Activated naive CD8-positive, alpha-beta T cell treated with anti-CD3 and anti-CD28 coated beads, Interleukin-2, amount 50 U/mL, for 24 hours (primary cell): ENCODE measurements at places on chromosomes 5 and 9.

DNA sequence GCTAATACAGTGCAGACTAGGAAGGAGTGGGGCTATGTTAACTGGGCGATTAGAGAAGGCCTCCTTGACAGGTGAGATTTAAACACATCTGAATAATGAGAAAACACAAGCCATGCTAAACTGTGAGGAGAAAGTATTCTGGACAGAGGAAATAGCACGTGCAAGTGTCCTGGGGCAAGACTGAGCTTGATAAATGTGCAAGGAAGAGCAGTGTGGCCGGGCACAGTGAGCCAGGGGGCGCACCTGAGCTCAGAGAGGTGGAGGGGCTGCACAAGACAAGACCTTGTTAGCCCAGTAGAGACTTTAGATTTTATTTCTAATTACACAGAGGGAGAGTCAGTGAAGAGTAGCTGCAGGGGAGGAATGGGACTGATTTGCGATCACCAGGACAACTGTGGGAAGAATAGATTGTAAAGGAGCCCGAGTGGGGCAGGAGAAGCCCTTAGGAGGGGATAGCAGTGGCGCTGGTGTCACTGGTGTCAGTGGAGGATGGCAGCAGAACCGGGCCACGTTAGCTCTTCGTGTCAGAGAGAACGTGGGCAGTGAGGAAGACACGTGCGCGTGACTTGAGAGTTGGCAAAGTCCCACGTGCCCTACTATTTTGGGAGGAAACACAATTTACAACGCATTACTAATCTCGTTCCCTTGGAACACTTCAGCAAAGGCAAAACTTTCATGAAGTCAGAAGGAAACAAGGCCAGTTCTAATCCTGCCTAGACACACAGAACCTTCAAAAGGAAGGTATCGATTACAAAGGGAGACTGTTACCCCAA is 17.9 kb upstream of the C5orf47 start:
- H3K27me3 ChIP-seq: peaks cover 5% of the 10 kb centered on the region
- peaks cover 8% of the 10 kb centered on the region for H3K4me1 ChIP-seq
- DNase-seq: no peak
- H3K36me3 ChIP-seq: no peaks in the 10 kb centered on the region
- H3K4me3 ChIP-seq: no peak overlapping the region
- no peak overlapping the region for H3K27ac ChIP-seq

GRCh38 chr9:82781921-82782392 is 281.0 kb downstream of the RASEF start:
- H3K27me3 ChIP-seq: no peaks in the 10 kb centered on the region
- H3K36me3 ChIP-seq: no peaks in the 10 kb centered on the region
- no peaks in the 10 kb centered on the region for H3K4me1 ChIP-seq
- no peak overlapping the region for H3K4me3 ChIP-seq

DNA sequence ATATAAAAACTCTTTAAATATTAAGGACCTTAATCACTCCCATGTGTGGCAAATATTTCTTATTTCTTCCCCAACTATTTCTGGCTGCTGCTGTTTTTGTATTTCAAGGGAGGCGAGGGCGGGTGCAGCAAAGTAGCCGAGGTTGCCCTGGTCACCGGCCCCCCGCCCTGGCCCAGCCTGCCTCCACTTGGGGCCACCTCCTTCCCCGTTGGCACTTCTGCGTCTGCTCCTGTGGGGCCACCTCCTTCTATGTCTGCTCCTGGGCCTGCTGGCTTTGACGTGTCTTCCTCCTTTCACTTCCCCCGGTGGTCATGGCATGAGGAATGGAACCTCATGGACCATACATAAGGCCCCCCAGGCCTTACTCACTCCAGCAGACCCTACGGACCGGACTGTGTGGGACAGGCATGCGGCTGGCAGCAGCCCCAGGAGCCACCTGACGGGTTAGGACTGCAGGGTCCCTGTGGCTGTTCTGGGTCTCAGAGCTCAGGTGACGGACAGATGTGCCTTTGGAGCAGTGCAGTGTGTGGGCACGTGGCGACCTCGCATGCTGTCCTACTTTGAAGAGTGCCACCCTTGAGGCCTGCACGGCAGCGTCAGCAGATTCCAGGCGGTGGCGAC is 5.8 kb upstream of the ENTPD8 start:
- H3K36me3 ChIP-seq: peaks cover 2% of the 10 kb centered on the region
- no peak for DNase-seq
- no peak overlapping the region for H3K4me3 ChIP-seq

DNA sequence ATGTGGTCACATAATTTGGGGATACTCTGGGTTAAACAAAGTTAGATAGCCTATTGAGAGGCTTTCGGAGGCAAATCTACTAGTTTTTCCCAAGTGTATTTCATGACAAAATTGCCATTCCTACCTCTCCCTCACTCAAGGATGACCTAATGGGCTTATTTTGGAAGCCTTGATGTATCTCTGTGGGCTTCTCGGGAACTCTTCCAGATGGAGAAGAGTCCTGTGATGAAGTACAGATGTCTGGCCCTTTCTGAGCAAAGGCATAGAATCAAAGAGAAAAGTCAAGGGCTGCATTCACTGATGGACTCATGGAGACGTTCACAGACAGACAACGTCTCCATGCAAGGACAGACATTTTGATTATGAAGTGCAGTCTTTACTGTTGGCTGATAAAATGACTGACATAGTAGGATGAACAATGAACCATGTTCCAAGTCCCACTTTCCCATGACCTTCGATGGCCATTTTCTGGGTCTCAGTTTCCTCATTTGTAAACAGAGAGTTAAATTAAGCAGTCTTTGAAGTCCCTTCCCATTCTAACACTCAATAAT is 347.2 kb upstream of the CD180 start:
- no peak for DNase-seq
- H3K4me1 ChIP-seq: peaks cover 16% of the 10 kb centered on the region
- no peaks in the 10 kb centered on the region for H3K27me3 ChIP-seq
- H3K36me3 ChIP-seq: no peaks in the 10 kb centered on the region
- H3K27ac ChIP-seq: no peak overlapping the region
- H3K4me3 ChIP-seq: no peak overlapping the region

- DNase-seq: no peak
- no peaks in the 10 kb centered on the region for H3K36me3 ChIP-seq
- H3K27me3 ChIP-seq: peaks cover 5% of the 10 kb centered on the region
- no peak overlapping the region for H3K4me3 ChIP-seq
Measured at GRCh38 chr9:87213948-87214347, 266.6 kb upstream of the GAS1 start.

DNA sequence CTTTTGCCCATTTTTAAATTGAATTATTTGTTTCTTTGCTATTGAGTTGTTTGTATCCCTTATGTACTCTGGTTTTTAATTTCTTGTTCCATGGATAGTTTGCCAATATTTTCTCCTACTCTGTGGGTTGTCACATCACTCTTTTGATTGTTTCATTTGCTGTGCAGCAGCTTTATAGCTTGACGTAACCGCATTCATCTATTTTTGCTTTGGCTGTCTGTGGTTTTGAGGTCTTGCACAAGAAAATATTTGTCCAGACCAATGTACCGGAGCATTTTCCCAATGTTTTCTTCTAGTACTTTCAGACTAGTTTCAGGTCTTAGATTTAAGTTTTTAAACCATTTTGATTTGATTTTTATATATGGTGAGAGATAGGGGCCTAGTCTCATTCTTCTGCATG is 36.2 kb upstream of the ZNF366 start:
- H3K27ac ChIP-seq: no peak overlapping the region
- no peak overlapping the region for H3K4me3 ChIP-seq
- peaks cover 6% of the 10 kb centered on the region for H3K27me3 ChIP-seq
- H3K36me3 ChIP-seq: no peaks in the 10 kb centered on the region
- no peaks in the 10 kb centered on the region for H3K4me1 ChIP-seq

DNA sequence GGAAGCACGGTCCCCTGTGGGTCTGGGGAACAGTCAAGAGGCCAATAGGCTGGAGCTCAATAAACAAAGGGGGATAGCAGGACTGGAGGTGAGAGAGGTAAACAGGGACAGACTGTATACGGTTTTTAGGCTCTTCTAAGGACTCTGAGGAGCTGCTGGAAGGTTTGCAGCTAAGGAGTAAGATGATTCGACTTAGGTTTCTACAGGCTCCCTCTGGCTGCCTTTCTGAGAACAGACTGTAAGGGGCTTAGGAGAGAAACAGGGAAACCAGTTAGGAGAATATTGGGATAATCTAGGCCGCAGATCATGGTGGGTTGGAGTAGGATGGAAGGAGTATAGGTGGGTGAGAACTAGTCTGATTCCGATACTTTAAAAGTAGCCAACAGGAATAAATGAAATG is 10.4 kb downstream of the CDK5RAP2 start:
- H3K4me3 ChIP-seq: no peak overlapping the region
- DNase-seq: no peak
- no peaks in the 10 kb centered on the region for H3K27me3 ChIP-seq
- H3K36me3 ChIP-seq: peaks cover 30% of the 10 kb centered on the region
- H3K27ac ChIP-seq: no peak overlapping the region
- peaks cover 10% of the 10 kb centered on the region for H3K4me1 ChIP-seq

DNA sequence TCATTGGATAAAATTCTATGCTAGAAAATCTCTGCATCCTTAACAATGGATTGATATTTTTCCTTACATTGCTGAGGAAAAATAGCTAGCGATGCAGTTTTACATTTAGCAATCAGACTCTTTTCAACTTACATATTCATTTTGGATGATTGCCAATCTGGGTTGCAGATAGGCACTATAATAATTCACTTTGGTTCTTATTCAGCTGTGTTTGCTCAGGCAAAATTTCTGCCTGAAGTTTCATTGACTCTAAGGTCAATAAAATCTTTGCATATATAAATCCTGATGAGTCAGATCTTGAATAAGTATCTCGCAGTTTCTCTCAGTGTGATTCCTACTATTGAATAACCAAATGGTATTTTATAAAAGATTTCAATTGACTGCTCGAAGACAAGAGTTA is 1105.8 kb downstream of the CDH18 start:
- H3K4me3 ChIP-seq: no peak overlapping the region
- H3K4me1 ChIP-seq: no peaks in the 10 kb centered on the region
- DNase-seq: no peak
- no peaks in the 10 kb centered on the region for H3K27me3 ChIP-seq
- H3K27ac ChIP-seq: no peak overlapping the region
- H3K36me3 ChIP-seq: no peaks in the 10 kb centered on the region

- no peak overlapping the region for H3K27ac ChIP-seq
- H3K27me3 ChIP-seq: peaks cover 6% of the 10 kb centered on the region
- H3K4me3 ChIP-seq: no peak overlapping the region
- DNase-seq: no peak
Measured at GRCh38 chr9:77705636-77706035, 57.5 kb upstream of the GNA14 start.

DNA sequence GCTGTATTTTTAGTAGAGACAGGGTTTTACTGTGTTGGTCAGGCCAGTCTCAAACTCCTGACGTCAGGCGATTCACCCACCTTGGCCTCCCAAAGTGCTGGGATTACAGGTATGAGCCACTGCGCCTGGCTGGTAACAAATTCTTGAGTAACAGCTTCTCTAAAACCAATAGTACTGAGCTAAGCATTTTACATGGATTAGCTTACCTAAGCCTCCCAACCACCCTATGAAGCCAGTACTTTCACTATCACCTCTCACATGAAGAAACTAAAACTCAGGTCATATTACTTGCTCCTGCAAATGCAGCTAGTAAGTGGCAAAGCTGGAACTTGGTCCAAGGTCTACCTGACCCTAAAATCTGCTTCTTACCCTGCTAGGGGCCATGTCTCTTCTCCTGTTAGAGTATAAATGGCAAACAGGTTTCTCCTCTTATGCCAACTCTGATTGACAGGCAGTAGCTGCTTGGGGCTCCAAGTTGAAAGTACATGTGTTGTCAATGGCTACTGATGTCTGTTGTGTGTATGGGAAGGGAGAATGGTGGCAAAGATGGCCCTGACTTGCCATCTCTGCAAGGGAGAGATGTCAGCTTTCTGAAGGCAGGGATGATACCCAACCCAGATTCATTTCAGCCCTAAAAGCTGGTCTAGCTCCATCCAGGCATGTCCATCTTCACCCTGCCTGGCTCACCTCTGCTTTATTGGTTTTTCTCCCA is 4.0 kb downstream of the PHF19 start:
- H3K4me3 ChIP-seq: no peak overlapping the region
- H3K27ac ChIP-seq: peak overlapping the region; percentile 95
- DNase-seq: no peak
- no peaks in the 10 kb centered on the region for H3K27me3 ChIP-seq

DNA sequence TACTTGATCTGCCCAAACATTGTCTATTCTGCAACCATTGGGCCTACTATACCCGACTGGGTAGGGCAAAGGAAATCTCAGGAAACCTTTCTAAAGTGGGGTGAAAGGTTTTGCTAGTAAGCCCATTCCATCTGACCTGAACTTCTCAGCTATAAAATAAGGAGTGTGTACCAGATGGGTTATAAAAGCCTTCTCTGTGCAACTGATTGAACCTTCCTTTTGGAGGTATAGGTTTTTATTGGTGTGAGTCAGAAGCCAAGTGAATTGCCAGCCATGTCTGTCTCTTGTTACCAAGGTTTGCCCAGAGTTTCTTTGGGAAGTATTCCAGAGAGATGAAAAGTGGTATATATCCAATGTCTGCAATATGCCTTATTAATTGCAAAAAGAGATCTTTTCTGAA is 1271.0 kb upstream of the WWC1 start:
- no peaks in the 10 kb centered on the region for H3K4me1 ChIP-seq
- no peak overlapping the region for H3K27ac ChIP-seq
- no peaks in the 10 kb centered on the region for H3K36me3 ChIP-seq
- no peak for DNase-seq

- no peaks in the 10 kb centered on the region for H3K36me3 ChIP-seq
- no peak overlapping the region for H3K27ac ChIP-seq
- no peak overlapping the region for H3K4me3 ChIP-seq
Measured at GRCh38 chr9:90991953-90992352, 190.3 kb downstream of the SYK start.

DNA sequence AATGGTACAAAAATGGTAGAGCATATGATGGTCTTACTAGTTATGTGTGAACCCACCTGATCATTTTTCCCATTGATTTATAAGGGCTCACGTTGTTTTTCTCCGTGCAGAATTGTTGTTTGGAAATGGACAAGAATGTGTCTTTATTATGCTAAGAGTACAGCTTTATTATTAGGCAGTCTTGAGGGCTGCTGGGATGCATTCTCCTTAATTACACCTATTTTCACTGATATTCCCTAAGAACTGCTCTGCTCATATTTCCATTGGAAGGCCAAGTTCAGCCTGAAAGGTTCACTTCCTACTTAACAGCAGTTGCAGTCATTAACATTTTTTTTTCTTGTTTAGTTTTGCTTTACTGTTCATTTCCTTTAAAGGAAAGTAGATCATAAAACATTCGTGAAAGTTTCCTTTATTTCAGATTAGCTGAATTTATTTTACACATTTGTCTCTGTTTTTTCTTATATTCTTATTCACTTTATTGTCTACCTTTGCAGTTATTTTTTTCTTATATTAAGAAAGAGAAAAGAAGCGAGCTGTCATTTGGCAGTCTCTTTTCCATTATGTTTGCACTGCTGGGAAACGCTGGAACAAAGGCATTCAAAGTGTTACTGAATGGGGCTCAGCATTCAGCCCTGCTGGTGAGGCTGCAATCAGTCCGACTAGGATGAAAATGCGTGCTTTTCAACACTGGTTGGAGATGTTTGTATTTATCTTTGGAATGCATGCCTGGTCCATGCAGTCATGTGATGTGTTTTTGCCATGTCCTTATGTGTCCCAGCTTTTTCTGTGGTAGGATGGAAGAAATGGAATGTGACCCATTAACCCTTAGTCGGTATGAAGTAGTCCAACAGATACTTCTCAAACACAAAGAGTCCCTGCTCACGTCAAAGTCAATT is 602.7 kb upstream of the ZNF608 start:
- no peak for DNase-seq
- H3K4me3 ChIP-seq: no peak overlapping the region
- H3K36me3 ChIP-seq: no peaks in the 10 kb centered on the region
- no peaks in the 10 kb centered on the region for H3K4me1 ChIP-seq

- H3K4me1 ChIP-seq: no peaks in the 10 kb centered on the region
- no peak overlapping the region for H3K4me3 ChIP-seq
- no peaks in the 10 kb centered on the region for H3K36me3 ChIP-seq
- peaks cover under 1% of the 10 kb centered on the region for H3K27me3 ChIP-seq
- no peak overlapping the region for H3K27ac ChIP-seq
Measured at GRCh38 chr9:83204047-83204446, 141.1 kb upstream of the RASEF start.
